Stimulated activated CD4-positive, alpha-beta T cell treated with anti-CD3 and anti-CD28 coated beads, Interleukin-4, amount 100 ng/mL, for 1 hour (primary cell): ENCODE measurements at places on chromosomes 3 and 15.

GRCh38 chr15:31325595-31326155 is 960 bp upstream of the KLF13 start:
- peak; percentile 57 for DNase-seq

- no peak for DNase-seq
Observed at GRCh38 chr3:177108648-177109047, 88.6 kb downstream of the TBL1XR1 start.

DNA sequence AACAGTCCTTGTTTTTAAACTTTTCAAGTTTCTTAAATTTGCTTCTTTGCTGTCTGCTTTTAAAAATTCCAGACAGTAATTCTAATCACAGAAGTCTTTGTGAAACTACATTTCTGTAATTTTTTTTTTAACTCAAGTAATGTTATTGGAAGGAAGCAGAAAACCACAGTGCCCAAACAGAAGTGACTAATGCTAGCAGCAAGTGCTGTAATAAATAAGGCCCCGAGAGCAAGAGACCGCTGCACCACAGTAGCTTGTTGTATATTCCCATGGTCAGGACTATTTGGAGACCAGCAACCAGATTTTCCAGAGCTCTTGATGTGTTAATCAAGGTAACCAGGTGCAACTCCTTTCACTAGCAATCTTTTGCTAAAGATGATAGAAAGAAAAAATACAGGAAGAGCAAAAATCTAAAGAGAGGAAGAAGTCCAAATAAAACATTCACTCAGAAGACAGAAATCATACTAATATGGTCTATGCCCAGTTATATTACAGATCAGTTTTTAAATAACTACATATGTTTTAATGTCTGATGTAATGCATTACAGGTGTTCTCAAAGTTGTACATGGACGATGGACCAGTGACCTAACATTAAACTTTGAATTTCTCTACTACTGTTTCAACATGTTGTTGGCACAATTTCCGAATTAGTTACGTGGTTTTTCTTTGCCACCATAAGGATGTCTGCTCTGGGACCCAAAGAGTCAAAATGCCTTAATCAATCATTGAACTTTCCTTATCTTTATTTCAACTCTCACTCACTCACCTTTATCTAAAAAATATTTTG is 36.4 kb downstream of the WWTR1 start:
- no peak for DNase-seq

- no peak for DNase-seq
Observed at GRCh38 chr3:32278714-32279113, 40.2 kb downstream of the CMTM8 start.

GRCh38 chr3:168002786-168003368 is 92.8 kb downstream of the GOLIM4 start:
- DNase-seq = no peak
